ENCODE measurements at places on chromosomes 16 and 17.

GRCh38 chr17:17680477-17681186 is 626 bp upstream of the RAI1 start:
- DNase-seq, result no peak

DNA sequence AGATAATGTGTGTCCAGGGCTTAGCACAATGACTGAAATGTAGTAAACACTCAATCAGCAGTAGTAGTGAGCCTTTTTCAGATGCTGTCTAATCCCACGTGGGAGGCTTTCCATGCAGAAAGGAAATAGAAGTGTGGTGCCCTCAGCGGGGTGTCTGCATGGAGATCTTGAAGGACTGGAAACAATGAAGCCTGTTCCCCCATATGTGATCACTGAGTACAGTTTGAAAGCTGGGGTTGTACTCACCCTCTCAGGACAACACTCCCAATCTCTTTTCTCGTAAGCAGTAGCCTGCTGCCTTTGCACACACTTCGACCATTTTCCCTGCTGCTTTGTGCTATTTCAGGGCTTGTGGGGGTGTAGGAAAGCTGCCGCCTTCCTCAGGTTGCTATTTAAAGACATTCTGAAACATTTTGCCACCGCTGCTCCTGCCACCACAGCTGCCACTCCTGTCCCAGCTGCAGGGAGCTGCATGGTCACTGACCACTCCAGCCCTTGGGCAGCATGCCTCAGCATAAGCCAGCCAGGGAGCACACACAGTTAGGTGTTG is 40.6 kb upstream of the HAS3 start:
- no peak for DNase-seq

DNA sequence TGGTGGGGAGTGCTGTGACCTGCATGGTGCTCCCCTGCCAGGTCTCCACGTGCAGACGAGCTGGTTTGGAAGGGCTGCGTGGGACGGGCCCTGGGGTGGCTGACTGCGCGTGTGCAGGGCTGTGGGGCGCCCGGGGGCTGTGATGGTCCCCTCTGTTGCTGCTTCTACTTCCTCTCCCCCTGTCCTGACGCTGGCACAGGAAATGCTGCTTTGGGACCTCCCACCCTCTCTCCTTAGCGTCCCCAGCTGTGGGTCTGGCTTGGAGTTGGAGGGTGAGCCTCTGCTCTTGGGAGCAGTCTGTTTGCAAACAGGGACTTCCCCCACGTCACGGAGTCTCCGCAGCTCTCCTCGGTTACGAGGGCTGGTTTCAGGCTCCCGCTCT is 35.2 kb downstream of the TSC2 start:
- no peak for DNase-seq

- no peak for DNase-seq
Observed at GRCh38 chr16:81181013-81181720, 57.3 kb upstream of the BCO1 start.

DNA sequence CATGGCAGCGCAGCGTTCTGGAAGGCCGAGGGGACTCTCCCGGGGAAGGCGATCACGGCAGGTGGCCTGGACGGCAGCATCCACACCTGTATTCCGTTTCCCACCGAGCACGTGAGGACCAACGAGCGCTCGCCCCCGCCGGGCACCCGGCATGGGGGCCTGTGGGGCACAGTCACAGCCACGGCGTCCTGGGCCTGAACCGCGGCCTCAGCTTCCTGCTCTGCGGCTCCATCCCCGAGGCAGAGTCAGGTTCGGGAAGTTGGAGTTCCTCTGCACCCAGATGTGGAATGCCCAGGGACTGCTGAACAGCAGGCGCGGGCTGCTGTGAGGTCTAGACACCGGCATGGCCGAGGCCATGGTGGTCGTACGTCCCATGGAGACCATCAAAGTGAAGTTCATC is 1713.9 kb downstream of the TP53TG3F start:
- DNase-seq, result no peak

GRCh38 chr16:72442385-72443158 is 270.6 kb upstream of the PMFBP1 start:
- DNase-seq, result no peak

- no peak for DNase-seq
Observed at GRCh38 chr17:67478401-67479041, 101.4 kb downstream of the PITPNC1 start.

DNA sequence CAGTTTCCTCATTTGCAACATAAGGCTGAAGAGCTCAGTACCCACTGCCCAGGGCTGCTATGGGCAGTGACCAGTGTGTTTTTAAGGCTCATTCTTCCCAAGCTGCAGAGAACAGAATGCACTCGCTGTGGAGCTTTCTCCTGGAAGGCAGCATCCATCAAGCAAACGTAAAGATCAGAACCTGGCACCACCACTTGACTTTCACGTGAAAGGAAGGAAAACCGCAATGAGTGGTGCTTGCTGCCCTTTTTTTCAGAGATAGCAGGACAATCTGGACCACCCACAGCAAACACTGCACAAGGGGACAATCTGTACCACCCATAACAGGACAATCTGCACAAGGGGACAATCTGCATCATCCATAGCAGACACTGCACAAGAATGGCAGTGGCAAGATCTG is 11.2 kb downstream of the CSNK1D start:
- DNase-seq, result no peak

- peak; percentile 20 for DNase-seq
Observed at GRCh38 chr16:69494991-69495392, 70.6 kb downstream of the CYB5B start.

DNA sequence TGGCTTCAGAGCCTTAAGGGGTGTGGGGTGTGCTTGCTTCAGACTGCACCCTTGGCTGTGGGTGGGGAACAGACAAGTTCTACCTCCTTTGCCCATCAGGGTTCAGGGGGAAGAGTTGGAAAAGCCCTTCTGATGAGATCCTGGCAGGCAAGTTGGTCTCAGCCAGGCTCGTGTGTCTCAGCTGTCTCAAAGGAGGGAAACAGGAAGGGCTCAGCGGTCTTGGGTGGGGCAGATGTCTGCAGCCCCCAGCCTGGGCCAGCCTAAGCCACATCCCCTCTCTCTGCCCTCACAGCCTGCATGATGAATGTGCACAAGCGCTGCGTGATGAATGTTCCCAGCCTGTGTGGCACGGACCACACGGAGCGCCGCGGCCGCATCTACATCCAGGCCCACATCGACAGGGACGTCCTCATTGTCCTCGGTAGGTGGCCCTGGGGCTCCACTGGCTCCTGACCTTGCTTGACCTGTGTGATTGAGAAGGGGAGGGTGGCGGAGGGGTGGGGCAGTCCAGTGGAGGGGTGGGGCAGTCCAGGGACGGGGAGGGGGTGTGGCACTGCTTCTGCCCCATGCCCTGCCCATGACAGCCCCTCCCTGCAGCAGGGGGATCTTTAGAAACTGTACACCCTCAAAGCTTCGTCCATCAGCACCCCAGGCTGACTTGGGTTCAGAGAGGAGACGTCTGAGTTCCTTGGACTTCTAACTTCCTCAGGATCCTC is 199.5 kb downstream of the PRKCB start:
- no peak for DNase-seq

DNA sequence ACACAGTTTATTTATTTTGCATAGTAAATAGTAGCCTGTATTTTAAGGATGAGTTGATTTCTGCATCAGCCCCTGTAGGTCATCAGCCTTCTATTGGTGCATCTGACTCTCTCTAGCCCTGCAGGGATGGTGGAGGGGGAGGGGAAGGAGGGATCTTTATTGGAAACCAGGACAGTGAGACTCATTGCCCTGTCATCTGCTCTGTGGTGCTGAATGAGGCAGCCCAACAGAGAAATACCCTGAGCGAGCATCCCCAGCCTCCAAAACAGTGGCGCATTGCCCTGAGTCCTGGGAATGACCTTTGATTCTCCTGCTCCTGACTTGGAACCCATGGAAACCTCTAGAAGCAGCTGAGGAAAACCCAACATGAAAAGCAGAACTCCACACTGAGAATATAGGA is 45.5 kb upstream of the STH start:
- DNase-seq, result no peak

GRCh38 chr17:64692187-64692586 is 30.1 kb upstream of the SMURF2 start:
- DNase-seq, result no peak

DNA sequence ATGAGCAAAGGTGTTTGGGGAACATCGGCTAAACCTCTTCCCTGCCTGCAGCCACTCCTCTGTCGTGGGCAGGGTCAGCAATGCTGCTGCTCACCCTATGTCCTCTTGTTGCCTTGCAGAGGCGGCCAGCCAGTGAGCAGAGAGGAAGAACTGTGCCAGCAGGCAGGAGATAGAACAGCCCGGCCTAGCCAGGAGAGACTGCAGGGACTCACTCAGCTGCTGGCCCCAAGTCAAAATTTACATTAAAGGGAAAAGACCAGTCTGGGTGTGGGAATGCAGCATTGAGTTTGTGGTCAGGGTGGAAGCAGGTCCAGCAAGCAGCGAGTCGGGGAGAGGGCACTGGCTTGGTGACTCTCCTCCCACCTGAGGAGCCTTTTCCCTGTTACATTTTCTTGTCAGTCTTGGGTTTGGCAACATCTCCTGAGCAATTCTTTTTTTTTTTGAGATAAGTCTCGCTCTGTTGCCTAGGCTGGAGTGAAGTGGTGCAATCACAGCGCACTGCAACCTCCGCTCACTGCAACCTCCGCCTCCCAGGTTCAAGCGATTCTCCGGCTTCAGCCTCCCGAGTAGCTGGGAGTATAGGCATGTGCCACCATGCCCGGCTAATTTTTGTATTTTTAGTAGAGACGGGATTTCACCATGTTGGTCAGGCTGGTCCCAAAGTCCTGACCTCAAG is 22.7 kb downstream of the LIG3 start:
- no peak for DNase-seq

DNA sequence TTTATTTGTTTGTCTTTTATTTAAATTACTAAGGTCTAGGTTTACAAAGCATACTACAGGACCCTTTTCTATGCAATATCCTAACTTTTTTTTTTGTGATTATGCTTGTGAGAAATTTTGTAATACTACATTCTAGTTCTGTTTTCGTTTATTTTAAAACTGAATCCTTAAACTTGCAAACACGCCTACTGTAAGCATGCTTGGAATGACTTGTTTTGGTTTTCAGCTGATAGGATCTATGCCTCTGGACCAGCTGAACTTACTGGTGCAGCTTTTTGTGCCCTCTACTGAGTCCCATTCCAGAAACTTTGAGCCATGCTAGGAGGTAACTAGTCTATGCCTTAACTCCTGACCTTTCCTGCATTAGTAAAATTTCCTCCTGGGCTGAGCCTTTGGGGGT is 6.0 kb downstream of the PDP2 start:
- no peak for DNase-seq

DNA sequence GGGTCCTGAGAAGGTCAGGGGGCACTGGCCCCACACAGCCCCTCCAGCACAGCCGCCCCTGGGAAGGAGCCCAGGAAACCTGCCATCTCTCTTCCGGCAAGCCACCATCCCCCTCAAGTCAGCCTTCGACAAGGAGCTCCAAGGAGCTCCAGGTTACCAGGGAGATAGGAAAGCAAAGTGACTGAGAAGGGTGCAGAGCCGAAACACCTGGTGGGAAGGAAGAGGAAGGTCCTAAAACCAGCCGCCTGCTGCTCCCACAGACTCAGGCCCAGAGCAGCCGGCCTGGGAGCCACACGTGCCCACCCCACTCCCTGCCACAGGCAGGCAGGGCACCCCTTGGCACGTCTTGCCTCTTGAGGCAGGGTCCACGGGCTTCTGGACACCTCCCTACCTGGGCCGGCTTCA is 80.7 kb downstream of the TIMM22 start:
- no peak for DNase-seq

- no peak for DNase-seq
Observed at GRCh38 chr17:37176723-37177122, 199.1 kb upstream of the C17orf78 start.

DNA sequence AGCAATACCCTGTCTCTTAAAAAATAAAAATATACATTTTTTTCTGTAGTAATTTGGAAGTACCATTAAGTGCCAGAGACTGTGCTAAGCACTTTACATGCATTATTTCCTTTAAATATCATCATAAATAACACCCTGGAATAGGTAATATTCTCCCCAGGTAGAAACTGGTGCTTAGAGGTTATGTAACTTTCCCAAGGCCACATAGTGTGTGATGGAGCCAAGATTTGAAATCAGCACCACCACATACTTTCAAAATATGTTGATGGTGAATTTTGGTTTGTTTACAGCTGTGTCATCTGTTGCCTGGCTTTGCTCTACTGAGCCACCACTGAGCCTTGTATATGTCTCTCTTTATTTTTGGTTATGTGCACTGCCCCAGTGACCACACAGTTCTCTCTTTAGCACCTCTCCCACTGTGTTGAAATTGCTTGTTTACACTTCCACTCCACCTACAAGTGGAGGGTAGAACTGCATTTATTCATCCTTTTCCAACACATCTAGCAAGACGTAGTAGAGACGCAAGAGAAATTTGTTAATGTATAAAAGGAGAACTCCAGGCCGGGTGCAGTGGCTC is 19.0 kb upstream of the NBR1 start:
- DNase-seq, result no peak

DNA sequence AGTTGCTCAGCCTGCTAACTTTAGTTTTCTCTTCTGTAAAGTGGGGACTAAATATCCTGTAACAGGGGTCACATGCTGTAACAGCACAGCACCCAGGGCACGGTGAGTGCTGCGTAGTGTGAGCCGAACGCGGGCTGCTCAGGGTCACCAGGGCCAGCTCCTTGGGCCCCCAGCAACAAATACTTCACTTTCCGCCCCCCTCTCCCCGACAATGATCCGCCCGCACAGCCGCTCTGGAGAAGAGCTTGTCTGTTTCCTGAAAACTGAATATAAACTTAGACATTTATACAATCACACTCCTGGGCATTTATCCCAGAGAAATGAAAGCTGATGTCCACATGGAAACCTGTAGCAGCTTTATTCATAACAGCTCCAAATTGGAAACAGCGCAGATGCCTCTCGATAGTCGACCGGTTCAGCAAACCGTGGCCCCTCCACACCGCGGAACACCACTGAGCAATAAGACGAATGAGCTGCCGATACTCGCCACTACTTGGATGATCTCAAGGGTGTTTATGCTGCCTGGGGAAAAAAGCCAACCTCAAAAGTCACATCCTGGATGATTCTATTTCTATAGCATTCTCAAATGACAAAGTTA is 267.2 kb downstream of the PARN start:
- DNase-seq, result no peak

GRCh38 chr17:77160091-77160874 is 19.5 kb downstream of the SEC14L1 start:
- no peak for DNase-seq

DNA sequence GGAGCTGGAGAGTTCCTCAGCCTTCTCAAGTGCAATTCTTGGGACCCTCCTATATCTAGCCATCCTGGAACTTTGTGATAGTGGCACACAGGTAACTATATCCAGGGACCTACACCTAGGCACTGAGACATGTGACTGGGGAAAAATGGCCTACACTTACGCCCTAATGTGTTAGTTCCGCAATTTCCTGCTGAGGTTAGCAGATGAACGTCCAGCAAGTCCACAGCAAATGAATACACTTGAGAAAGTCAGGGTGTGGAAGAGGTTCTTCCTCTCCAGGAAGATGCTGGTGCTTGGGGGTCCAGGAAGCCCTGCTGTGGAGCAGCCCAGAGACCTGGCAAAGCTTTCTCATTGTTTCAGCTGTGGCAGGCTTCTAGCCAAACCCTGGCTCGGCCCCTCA is 20.8 kb downstream of the PIK3R5 start:
- DNase-seq, result no peak

- DNase-seq, result peak; percentile 61
Observed at GRCh38 chr17:82424001-82424862, 5.8 kb upstream of the OGFOD3 start.

Measured in activated naive CD4-positive, alpha-beta T cell treated with anti-CD3 and anti-CD28 coated beads, Interleukin-2, amount 50 U/mL, for 16 hours (primary cell).